ENCODE measurements at places on chromosomes 2 and 18.

GRCh38 chr2:105760191-105760590 lies 15.5 kb downstream of the NCK2 start:
- DNase-seq: no peak

- no peak for DNase-seq
Measured at GRCh38 chr2:111659361-111660333, 224.3 kb downstream of the ANAPC1 start.

DNA sequence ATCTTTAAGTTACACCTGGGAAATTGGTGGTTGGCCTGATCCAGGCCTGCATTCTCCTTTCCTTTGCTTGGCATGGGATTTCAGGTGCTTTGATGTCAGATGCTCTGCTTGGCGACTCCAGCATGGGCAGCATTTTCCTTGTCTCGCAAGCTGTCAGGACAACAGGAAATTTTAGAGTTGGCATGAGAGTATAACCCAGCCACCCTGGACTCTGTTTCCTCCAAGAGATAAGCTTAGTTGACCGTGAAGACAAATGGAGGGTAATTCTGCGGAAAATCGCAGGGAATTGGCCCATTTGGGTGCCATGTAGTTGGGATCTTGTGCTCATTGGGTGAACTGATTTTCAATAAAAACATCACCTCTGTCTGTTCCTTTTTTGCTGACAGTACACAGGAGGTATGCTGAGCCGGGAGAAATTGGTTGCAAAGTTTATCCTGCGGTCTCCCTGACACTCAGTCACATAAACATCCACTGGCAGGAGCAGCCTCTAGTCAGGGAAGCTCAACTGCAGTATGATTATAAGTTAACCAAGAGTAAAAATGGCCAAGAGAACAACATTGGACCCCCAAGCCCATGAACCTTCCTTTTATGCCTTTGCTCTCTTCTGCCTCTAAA lies 409.9 kb downstream of the SETBP1 start:
- no peak for DNase-seq

DNA sequence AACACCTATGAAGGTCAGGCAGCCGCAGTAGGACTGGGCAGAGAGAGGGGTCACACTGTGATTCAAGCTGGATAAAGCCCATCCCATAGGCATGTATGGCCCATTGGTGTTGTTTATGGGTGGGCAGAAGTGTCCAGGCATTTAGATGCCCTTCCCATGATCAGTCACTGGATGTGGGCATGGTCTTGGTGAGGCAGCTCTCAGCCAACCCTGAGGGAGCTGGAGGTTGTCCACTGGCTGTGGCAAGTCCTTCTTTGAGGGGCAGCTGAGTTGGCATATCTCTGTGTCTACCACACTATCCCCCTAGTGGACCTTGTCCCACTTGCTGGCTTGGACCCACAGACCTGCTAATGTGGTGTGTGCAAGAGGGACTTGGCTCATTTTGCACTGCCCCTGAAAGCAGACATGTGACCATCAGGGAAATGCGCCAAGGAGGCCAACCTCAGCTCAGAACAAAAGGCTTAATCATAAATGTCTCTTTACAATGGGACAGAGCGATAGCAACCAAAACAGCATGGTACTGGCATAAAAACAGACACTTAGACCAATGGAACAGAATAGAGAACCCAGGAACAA lies 82.0 kb downstream of the TMEM17 start:
- no peak for DNase-seq

GRCh38 chr2:143521396-143521795 lies 392.2 kb downstream of the ARHGAP15 start:
- DNase-seq: no peak

GRCh38 chr2:176181551-176181950 lies 6.9 kb upstream of the HOXD1 start:
- DNase-seq: no peak

- DNase-seq: no peak
Measured at GRCh38 chr18:9348079-9348671, 13.6 kb downstream of the TWSG1 start.

DNA sequence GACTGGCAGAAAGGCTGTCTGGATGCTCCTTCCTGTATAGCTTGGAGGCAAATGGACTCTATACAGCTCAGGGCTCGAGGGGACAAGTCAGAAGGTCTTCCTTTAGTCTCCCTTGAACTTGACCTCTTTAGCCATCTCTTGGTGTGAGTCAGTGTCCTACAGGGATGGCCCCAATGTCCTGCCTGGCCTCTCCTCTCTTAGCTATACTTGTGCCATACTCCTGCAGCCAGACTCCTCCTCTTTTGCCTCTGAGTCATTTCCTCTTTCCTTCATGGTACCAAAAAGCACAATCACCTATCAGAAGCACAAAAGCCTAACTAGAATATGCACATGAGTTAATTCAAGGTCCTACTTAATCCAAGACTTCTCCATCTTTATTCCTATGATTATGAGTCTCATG lies 112.7 kb downstream of the XRCC5 start:
- DNase-seq: no peak
